ENCODE measurements at places on chromosomes 7 and 10.
A peak's percentile ranks its signal among the peaks of the same experiment; 100 is the strongest.

DNA sequence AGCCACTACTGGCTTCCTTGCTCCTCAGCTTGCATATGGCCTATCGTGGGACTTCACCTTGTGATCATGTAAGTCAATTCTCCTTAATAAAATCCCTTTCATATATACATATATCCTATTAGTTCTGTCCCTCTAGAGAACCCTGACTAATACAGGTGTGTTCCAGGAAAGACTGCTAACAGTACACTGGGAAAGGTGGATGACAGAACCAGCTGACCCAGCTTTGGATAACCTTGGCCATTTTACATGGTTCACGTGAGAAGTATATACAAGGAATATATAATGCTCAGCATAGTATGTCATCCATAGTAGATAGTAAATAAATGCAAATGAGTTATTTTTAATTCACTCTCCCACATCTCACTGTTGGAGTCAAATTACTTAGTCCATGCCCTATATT is 1003.5 kb downstream of the SORCS3 start:
- no peak for DNase-seq

DNA sequence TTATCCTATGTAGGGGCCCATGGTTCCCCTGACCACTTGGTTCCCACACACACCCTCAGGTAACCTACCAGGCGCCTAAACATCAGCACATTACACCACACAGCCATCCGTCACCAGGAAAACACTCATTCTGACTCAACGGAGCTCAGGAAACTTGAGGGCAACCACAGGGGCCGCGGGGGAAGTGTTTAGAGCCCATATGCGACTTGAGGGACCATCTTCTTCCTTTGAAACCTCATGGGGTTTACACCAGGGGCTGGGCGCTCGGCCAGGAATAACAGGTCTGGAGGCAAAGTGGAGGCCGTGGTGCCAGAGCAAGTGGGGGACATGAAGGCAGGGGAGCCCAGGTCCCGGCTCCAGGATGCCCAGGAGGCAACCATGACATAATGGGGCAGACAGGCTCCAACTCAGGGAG is 1.5 kb downstream of the STX1A start:
- peak; percentile 89 for DNase-seq

DNA sequence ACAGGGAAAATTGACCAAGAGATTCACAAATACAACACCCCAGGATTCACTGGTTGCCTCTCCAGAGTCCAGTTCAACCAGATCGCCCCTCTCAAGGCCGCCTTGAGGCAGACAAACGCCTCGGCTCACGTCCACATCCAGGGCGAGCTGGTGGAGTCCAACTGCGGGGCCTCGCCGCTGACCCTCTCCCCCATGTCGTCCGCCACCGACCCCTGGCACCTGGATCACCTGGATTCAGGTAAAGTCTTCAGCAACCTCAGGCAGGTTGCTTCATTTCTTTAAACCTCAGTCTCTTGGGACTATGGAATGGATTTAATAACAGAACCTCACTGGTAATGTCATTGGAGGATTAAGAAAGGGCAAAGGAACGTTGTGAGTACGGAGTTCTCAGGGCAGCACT is 206.9 kb upstream of the C7orf33 start:
- DNase-seq = no peak

DNA sequence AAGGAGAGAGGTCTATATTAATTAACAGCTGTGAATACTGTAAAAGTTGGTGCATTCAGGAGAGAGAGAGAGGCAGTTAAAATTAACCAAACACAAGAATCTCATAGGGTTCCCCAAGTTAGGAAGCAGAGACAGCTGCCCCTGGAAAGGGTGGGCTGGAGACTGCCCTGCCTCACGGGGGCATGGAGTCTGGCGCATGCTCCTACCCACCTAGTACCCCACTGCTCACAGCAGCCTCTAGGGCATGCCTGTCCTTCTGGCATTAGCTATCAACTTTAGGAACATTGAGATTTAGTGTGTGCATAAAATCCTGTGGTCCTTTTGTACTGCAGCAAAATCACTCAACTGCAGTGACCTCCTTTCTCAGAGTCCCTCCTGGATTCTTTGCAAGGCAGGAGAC is 710.1 kb downstream of the SORCS3 start:
- DNase-seq = no peak

- no peak for DNase-seq
Measured at GRCh38 chr10:63738410-63738809, 217.2 kb downstream of the REEP3 start.

DNA sequence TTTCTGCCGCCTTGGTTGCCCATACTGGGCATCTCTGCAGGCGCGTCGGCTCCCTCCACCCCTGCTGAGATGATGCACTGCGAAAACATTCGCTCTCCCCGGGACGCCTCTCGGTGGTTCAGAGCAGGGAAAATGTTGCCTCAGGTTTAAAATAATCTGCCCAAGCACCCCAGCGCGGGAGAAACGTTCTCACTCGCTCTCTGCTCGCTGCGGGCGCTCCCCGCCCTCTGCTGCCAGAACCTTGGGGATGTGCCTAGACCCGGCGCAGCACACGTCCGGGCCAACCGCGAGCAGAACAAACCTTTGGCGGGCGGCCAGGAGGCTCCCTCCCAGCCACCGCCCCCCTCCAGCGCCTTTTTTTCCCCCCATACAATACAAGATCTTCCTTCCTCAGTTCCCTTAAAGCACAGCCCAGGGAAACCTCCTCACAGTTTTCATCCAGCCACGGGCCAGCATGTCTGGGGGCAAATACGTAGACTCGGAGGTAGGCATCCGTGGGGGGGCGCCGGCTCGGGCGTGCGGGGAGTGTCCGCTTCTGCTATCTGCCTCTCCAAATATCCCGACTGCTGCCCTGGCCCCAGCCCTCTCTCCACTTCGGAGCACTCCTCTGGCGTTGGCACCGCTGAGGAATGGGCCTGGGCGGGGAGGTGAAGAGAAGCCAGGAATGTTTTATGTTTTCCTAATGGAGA is at the start of gene CAV1:
Gene CAV1 (plus strand): TSS at position 428 of the 689 bp plus-strand sequence. CDS start 27 bp downstream, at position 455.
- peak; percentile 43 for DNase-seq

DNA sequence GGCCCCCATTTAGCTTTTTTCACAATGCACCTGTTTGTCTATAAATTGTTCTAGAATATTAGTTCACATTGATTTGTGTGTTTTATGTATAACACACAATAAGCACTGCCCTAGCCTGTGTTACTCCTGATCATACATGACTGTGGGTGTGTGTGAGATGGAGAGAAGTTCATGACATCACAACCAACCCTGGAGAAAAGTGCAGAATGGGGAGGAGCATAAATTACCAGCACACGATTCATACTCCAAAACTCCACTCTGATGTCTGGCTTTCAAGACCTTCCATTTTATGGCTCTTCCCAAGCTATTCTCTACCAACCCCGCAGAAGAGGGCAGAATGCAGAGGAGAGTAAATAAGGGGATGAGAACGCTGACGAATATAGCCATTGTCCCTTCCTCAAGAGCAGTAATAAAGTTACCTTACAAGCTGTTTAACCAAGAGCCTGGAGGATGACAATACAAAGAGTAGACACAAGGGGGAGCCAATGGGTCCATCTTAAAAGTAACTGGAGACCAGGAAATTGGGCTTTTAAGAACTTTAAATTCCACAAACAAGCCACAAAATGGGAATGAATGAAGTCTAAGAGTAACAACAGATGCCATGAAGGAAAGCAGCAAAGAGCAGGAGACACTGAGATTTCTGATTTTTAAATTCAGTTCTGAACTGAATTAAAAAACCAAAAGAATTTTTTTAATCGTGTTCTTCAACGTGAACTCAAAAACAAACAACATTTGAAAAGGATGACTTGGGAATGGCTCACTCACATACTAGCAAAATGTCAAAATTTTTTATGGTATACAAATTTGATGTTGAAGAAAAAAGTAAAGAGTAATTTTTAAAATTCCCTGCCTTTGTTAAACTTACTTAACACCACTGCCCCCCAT is 159.6 kb downstream of the PARD3 start:
- DNase-seq = peak; percentile 52

GRCh38 chr7:15306296-15306695 is 255.5 kb downstream of the AGMO start:
- no peak for DNase-seq

DNA sequence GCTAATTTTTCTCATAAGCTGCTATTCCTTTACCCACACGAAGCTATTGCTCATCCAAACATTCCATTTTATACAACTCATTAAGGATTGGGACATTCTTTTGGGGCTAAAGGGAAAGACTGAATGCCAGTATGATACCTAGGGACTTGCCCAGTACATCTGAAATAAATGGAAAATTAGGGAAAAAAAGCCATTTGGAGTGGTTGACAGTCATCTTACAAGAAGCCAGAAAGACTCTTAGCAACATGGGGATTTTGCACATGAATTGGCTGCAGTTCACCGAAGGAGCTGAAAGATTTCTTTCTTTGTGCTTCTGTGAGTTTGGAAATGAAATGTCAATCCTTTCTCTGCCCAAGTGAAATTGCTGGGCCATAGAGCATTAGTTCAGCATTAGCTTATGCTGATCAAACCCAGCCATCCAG is 43.3 kb upstream of the MTURN start:
- no peak for DNase-seq
